Aorta (tissue), 5 donors: ENCODE measurements at places on chromosomes 11 and 22.

- no peak for DNase-seq
Measured at GRCh38 chr11:114149689-114150407, 90.3 kb downstream of the ZBTB16 start.

- DNase-seq: no peak
Measured at GRCh38 chr11:1936072-1936780, 10.9 kb upstream of the MRPL23 start.

GRCh38 chr11:59172345-59173079 lies 580 bp downstream of the DTX4 start:
- no peak for DNase-seq

DNA sequence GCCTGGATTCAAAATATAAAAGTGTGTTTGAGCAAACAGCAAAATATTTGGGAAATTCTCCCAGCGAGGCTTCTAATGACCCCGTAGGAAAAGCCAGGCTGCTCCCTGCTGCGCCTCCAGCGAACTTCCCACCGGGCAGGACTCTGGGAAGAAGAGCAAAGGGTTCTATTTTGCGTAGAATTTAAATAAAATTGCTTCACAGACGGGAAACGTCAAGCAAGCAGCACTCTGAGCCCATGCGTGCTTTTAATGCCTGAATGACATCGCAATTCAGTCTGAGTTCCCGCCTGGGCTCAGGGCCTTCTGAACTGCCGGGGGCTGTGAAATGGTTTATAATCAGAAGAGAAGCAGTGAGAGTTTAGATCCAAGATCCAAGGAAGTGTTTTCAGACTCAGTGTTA lies 775.1 kb downstream of the BRD1 start:
- DNase-seq: no peak

GRCh38 chr11:2396471-2396870 lies 4.1 kb upstream of the TSSC4 start:
- no peak for DNase-seq
